ENCODE measurements at places on chromosomes 4 and X. TPM values are rescaled to one million over a fixed set of nuclear protein-coding genes. Genes with fewer than 3 reads are reported as not detected.

GRCh38 chr4:2850966-2851798 is 7.5 kb downstream of the ADD1 start:
- peaks cover 73% of the 10 kb centered on the region for H3K4me1 ChIP-seq
- H3K36me3 ChIP-seq = peaks cover 12% of the 10 kb centered on the region
- peak overlapping the region; percentile 39 for H3K27ac ChIP-seq
- H3K27me3 ChIP-seq = no peaks in the 10 kb centered on the region

GRCh38 chrX:40262157-40263013 is 164.6 kb upstream of the BCOR start:
- no peak for DNase-seq
- H3K27ac ChIP-seq = no peak overlapping the region
- no peaks in the 10 kb centered on the region for H3K36me3 ChIP-seq
- no peaks in the 10 kb centered on the region for H3K27me3 ChIP-seq

The ZNF157 gene
- 0.50 TPM for total RNA-seq

The UCP1 gene
- not detected for total RNA-seq
